ENCODE measurements at places on chromosomes 13 and 19.

DNA sequence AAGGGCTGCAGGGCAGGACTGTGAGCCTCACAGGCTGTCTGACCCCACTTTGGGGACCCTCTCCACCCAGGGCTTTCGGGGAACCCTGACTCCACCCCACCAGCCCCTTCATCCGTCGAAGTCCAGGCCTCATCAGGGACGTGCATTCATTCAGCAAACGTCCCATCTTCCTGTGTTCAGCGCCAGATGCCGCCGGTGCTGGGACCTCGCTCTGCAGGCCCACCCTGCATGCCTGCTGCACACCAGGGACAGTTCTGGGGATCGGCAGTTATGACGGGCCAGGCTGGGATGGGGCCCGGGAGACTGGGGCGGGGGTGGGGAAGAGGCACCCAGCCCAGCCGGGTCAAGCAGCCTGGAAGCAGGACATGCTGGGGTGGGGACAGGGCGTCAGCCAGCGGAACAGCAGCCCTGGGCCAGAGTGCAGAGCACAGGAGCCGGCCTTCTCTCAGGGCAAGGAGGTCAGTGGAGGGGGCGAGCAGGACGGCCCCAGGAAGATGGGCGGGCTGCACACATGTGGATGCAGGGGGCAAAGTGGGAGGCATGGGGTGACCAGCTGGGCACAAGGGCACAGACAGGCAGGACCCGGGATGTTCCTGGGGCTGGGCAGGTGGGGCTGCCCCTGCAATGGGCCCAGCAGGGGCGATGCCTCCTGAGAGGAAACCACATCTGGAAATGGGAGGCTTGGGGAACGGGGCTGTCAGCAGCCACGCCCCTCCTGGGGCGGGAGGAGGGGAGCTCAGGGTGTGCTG, 5.1 kb downstream of the GAMT start:
- H3K4me1 ChIP-seq, result peaks cover 7% of the 10 kb centered on the region
- H3K27me3 ChIP-seq, result no peaks in the 10 kb centered on the region
- no peak overlapping the region for H3K27ac ChIP-seq
- H3K36me3 ChIP-seq, result peaks cover 6% of the 10 kb centered on the region

- H3K27ac ChIP-seq, result no peak overlapping the region
- peak; percentile 3 for DNase-seq
- no peak overlapping the region for H3K4me3 ChIP-seq
- peaks cover 29% of the 10 kb centered on the region for H3K27me3 ChIP-seq
- no peaks in the 10 kb centered on the region for H3K36me3 ChIP-seq
- H3K4me1 ChIP-seq, result no peaks in the 10 kb centered on the region
Observed at GRCh38 chr19:15015946-15016542, 33.2 kb upstream of the CASP14 start.

DNA sequence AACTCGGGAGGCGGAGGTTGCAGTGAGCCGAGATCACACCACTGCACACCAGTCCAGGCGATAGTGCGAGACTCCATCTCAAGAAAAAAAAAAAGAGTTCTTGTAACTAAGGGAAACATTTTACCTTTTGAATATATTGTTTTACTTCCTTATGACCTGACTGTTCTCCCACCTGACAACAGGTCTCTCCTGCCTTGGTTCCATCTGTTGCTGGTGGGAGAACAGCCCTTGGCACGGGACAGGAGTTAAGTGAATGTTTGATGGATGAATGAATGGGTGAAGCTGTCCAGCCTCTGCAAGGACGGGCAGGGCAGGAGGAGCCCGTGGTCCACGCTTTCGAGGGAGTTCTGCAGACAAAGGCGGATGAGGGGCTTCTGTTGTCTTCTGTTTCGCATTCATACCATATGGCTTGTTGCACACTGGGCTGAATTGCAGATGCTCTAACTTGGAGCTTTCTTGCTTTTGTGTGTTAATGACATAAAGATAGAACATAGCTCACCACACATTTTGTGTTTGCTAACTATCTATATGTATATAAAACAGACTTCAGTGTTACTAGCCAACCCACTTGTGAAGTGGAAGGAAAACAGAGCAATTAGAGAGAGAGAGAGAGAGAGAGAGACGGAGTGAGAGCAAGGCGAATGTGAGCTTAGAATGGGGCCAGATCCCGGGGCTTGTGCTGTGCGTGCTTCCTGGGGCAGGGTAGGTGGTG, 16.2 kb upstream of the CCNE1 start:
- peaks cover 2% of the 10 kb centered on the region for H3K27me3 ChIP-seq
- no peaks in the 10 kb centered on the region for H3K36me3 ChIP-seq
- H3K4me1 ChIP-seq, result peaks cover 2% of the 10 kb centered on the region
- H3K4me3 ChIP-seq, result no peak overlapping the region
- H3K27ac ChIP-seq, result peak overlapping the region; percentile 53

DNA sequence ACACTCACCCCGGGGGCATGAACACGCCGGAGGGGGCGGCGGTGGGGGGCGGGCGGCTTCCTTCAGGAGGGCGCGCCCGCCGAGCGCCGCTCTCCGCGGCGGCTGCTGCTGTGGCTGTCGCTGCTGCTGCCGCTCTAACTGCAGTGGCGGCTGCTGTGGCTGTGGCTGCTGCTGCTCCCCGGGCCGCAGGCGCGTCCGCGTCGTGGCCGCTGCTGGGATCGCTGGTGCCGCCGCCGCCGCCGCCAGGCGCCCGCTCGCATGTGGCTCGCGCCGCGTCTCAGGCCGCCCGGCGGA, at the start of gene BBC3:
Gene BBC3, minus strand, starts transcription at position 279 of the 294 bp plus-strand sequence. CDS start 2,768 bp downstream, outside the sequence.
- no peaks in the 10 kb centered on the region for H3K36me3 ChIP-seq
- peaks cover 33% of the 10 kb centered on the region for H3K4me1 ChIP-seq
- no peak for DNase-seq
- H3K27me3 ChIP-seq, result peaks cover under 1% of the 10 kb centered on the region
- peak within 1 kb of the TSS; percentile 77 for H3K27ac ChIP-seq

GRCh38 chr19:52453324-52454094, at the start of gene ZNF578:
ZNF578 (plus strand) TSS chr19:52453553; CDS start chr19:52501846, 48,293 bp downstream.
- H3K27me3 ChIP-seq, result peaks cover 8% of the 10 kb centered on the region
- H3K4me1 ChIP-seq, result peaks cover 17% of the 10 kb centered on the region
- peak within 1 kb of the TSS; percentile 77 for H3K4me3 ChIP-seq

DNA sequence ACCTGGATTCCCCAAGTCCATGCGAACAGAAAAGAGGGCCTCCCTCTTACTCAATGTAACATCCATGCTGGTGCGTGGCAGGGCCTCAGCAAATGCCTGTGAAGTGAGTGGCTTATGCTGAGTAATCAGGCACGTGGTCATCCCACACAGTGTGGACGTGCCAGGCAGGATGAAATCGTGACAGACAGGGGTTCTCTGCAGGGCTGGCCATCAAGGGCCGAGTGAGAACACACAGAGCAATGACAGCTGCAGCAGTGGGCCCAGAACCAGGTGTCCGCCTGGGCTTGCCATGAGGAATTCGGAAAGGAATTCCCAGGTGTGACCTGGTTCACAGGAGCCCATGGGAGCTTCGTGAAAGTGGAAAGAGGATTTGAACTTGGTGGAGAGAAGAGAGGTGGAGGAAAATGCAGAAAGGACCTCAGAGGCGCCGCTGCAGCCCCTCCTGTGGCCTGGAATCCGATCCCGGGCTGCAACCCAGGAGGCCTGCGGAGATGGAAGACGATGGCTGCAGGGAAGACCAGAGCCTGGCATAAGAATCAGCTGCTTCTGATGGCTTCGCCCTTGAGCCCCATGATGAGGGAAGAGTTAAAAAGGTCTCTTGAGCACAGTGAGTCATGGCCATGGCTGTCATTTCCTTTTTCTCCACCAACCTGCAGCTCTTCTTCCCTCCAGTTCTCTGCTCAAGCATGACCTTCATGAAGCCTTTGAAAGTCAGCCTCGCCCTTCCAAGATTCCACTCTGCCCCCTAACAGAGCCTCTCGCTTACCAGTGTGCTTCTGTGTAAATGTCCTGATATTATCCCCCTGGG, 34.6 kb upstream of the SOX1 start:
- no peaks in the 10 kb centered on the region for H3K27me3 ChIP-seq
- H3K4me3 ChIP-seq, result no peak overlapping the region
- DNase-seq, result no peak
- H3K27ac ChIP-seq, result no peak overlapping the region

- H3K4me3 ChIP-seq, result no peak overlapping the region
- no peak for DNase-seq
- peaks cover 35% of the 10 kb centered on the region for H3K4me1 ChIP-seq
- no peaks in the 10 kb centered on the region for H3K27me3 ChIP-seq
Observed at GRCh38 chr19:8488365-8488764, 14.1 kb downstream of the PRAM1 start.

DNA sequence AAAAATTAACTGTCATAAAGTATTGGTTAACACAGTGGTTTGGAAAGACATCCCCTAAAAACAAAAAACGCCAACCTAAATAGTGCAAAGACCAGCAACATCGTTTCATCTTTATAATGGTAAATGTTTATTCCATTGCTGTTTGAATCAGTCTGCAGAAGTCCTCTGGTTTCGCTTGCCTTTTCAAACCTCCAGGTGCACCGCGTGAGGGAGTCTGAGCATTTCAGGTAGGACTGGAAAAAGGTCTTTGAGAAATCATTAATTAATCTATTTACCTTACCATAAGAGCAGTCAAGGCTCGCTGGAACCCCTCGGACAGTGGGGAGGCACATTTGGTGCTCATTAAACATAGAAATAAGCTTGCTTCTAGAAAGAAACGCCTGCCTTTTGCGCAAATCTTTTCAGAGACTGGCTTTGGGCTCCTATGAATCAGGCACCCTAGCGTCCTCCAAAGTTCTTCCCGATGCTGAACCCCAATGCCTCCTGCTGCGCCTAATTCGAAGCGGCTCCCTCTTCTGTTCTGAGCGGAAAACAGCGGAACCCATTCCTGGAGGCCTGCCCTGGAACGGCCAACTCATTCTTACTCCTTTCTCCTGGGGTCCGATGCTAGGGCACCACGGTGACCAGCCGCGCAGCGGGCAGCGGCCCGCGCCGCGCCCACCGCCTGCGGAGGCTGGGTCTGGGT, 951 bp upstream of the MTUS2 start:
- DNase-seq, result no peak
- H3K36me3 ChIP-seq, result no peaks in the 10 kb centered on the region

DNA sequence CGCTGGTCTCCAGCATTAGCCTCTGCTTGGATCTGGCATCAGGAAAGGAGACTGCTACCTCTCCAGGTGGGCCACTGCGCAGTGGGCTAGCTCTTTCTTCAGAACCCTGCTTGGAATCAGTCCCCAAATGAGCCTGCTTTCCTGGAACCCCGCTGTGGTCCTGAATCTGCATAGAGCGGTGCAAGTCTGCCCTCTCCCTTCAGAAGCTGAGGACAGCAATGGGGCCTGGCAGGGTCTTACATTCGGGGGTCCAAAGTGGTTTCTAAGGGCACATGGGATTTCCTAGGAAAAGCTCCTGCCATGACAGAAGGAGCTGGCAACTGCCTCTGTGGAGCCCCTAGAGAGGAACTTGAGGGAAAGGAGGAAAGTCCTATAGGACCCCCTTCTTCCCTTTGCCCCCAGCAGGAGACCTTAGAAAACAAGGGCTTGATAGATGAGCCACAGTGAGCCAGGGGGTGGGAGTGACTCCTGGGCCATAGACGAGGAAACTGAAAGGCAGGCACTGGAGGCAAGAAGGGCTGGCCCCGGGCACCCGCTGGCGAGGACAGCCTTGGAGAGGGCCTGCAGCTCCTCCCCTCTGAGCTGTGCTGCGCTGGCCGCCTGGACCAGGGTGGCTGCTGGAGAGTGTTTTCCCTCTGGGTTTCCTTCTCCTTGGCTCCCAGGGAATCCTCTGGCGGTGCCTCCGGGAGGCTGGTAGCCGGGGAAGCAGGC, 1.4 kb upstream of the VSTM2B start:
- no peaks in the 10 kb centered on the region for H3K36me3 ChIP-seq
- H3K4me1 ChIP-seq, result peaks cover 26% of the 10 kb centered on the region
- H3K27ac ChIP-seq, result no peak overlapping the region
- H3K27me3 ChIP-seq, result peaks cover 62% of the 10 kb centered on the region
- DNase-seq, result no peak
- H3K4me3 ChIP-seq, result no peak overlapping the region

- H3K36me3 ChIP-seq, result no peaks in the 10 kb centered on the region
- no peak for DNase-seq
- H3K4me3 ChIP-seq, result no peak overlapping the region
- H3K27ac ChIP-seq, result no peak overlapping the region
Observed at GRCh38 chr19:48718711-48719231, 754 bp downstream of the MAMSTR start.

Data from activated naive CD8-positive, alpha-beta T cell treated with anti-CD3 and anti-CD28 coated beads, Interleukin-2, amount 50 U/mL, for 24 hours (primary cell).